ENCODE measurements at places on chromosomes 4 and X.

GRCh38 chr4:86918539-86919072 is 16.2 kb upstream of the AFF1 start:
- no peak for DNase-seq

DNA sequence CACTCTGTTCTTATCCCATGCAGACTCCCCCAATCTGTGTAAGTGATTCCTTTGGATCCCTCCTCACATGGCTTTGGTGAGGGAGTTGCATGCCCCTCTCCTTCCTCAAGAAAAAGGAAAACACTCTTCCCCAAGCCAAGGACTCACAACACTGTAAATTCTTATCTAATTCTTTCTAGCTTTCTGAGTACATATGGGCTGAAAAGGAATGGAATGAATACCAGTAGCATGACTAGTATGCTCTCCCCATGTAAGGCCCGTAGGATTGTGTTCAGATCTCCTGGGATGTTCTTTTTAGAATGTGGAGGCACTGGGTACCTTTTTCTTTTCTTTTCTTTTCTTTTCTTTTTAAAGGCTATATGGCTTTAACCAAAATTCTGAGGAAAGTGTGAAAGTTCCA is 17.0 kb upstream of the MAGED1 start:
- DNase-seq, result no peak

DNA sequence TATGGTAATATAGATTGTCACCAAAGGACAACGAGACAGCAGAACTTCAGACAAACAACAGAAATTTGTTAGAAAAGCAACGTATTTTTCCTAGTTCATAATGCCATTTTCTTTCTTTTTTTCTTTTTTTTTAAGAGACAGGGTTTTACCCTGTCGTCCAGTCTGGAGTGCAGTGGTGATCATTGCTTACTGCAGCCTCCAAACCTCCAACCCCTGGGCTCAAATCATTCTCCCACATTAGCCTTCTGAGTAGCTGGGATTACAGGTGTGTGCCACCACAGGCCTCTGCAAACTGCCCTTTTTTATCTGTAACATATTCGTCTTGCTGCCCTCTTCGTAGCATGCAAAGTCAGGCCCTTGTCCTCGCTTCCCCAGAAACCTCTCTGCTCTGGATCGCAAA is 116.5 kb upstream of the PDLIM3 start:
- DNase-seq, result no peak

DNA sequence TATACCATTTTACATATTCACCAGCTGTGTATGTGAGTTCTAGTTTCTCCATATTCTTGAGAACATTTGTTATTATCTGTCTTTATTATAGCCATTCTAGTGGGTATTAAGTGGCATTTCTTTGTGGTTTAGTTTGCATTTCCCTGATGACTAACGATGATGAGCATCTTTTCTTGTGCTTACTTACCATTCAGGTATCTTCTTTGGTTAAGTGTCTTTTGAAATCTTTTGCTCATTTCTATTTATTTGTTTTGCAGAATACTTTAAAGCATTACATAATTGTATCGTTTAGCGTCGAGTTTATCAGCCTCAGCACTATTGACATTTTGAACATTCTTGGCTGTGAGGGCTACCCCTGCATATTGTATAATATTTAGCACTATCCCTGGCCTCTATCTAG is 85.4 kb downstream of the FRMPD4 start:
- DNase-seq, result no peak

- DNase-seq, result no peak
These were observed 64.4 kb downstream of the CHST7 start for GRCh38 chrX:46637938-46638337.

- DNase-seq, result no peak
These were observed 117.3 kb downstream of the CPZ start for GRCh38 chr4:8709729-8710360.

- no peak for DNase-seq
These were observed 29.7 kb downstream of the TMEM164 start for GRCh38 chrX:110032534-110033147.

- no peak for DNase-seq
These were observed 547.5 kb downstream of the NLGN4X start for GRCh38 chrX:5681159-5681558.

DNA sequence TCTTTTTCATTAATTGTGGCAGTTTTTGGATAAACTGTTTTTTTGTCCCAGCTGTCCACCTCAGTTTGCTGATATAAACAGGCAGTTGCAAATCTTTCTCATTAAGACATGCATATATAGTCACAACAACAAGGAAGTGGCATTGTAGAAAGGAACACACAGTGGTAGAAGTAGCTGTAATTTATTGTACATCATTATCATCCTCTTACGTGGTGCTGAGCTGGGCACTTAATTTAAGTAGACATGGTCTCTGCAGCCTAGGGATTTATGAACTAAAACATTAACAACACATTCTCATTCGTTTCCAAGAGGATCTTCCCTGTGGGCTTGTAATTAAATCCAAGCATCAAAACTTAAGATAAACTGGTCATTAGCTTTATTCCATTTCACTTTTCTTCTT is 500.2 kb downstream of the INPP4B start:
- no peak for DNase-seq

DNA sequence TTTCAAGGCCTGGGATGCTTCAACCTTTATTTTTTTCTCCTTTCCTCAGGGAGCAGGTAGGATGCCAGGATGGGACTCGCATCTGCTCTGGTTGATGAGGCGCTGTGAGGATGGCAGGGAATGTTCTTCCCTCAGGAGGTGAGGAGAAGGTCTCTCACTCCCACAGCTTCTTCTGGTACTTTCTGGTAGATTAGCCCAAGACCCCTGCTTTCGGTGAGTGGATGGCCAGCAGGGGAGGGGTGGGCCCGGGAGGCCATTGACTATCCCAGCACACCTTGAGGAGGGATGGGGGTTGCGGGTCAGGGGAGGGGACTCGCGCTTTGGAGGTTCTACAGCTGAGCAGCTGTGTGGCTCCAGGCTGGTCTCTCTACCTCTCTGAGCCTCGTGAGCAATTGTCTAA is 14.8 kb downstream of the CYTL1 start:
- no peak for DNase-seq

- DNase-seq, result no peak
These were observed 119.0 kb upstream of the MYOZ2 start for GRCh38 chr4:119016636-119017035.

- no peak for DNase-seq
These were observed 24.3 kb upstream of the NDNF start for GRCh38 chr4:121096629-121097028.

All from activated T-cell treated with anti-CD3 and anti-CD28 coated beads for 4 hours (primary cell).